NCI-H1436 (cell line): ENCODE measurements at places on chromosomes 13 and 19.

DNA sequence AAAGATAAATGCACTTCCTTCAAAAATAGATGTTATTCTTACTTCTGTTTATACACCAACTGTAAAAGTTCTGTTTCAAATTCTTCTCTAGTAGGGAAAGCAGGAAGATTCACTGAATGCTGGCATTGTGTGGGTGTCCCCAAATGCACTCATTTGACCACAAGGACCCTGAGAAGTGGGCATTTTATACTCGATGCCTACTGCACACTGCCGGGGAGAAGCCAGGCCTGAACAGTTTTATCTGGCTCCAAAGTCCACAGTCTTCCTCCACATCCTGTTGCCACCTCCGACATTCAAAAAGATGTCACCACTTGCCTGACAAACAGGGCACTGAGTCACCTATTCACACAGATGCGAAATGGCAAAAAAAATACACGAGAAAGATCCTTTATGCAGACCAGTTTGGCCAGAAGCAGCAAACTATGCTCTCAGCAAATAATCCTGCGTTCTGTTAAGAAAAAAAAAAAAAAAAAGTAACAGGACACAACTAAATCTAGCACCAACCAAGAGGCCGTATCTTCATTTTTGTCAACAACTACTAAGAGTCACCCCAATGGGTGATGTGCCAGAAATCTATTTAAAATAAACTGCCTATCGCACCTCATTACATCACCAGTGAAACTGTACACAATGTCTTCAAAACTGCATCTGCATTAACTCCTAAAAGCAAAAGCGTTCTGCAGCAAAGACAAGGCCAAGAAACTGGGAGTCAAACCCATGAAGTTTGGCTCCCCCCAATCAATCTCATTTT is 6.2 kb downstream of the ZC3H4 start:
- no peak for DNase-seq

GRCh38 chr19:8090950-8091349 is 38.4 kb downstream of the CCL25 start:
- no peak for DNase-seq

DNA sequence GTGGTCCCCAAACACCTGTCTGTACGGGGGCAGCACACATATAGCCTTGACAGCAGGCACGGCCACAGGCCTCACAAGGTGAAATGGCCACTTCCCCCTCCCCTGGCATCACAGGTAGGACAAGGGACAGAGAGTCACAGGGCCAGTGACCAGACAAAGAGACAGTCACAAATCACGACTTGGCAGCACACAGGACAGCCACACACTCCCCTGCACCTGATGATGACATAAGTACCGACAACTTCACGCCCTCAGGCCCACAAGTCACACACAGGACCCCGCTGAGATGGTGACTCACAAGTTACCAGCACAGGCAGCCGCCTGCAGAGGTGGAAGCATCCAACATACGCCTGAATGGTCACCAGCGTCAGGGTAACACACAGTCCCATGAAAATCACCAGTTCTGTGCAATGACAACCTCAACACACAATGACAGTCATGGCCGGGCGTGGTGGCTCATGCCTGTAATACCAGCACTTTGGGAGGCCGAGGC is 16.5 kb downstream of the TYK2 start:
- no peak for DNase-seq

GRCh38 chr13:77417897-77418296 is 91.0 kb upstream of the MYCBP2 start:
- no peak for DNase-seq

DNA sequence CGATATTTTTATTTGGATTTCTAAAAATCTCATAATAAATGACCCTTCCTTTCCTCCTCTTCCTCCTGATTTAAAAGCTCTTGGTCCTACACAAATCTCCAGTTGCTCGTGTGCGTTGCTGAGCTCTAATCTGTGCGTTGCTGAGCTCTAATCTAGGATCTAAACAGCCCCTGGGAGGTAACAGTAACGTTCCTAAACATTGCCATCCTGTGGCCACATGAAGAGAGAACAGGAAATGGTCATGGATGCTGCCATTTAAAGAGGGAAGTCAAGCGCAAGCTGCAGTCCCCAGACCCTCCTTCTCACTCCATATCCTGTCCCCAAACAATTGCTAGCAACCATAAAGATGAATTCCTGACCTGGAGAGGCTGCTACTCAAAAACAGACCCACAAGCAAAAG is 170.8 kb downstream of the NUFIP1 start:
- no peak for DNase-seq

- DNase-seq: no peak
These were observed 30.4 kb downstream of the ELAVL1 start for GRCh38 chr19:7975037-7975436.

GRCh38 chr13:51070005-51070649 is 40.9 kb downstream of the C13orf42 start:
- DNase-seq: peak; percentile 54

DNA sequence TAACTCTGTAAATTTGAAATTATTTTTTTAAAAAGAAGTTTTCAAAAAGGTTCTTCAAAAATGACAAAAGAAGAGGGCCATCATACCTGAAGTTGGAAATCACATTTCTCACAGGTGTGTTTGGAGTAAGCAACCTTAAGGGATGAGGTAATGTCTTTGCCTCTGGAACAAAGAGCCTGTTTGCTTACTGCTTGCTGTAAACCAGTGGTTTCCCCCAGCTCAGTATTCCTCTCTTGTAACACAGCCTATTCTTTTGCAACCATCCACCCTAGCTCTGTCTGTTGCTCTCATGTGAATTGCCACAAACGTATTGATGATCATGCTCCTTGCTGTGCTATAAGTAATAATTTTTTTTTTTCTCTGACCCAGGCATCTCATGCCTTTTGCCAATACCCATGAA is 38.1 kb downstream of the UCHL3 start:
- no peak for DNase-seq

DNA sequence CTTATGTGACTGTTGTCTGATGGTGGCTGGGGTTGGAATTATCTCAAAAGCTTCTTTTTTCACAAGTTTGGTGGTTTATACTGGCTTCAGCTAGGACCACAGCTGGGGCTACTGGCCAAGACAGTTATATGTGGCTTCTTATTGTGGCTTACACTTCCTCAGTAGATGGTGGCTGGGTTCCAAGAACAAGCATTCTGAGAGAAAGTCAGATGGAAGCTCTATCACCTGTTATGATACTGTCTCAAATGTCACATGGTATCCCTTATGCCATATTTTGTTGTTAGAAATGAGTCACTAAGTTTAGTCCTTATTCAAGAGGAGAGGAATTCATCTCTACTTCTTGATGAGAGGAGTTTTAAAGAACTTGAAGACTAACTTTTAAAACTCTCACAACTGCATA is 41.6 kb downstream of the NDFIP2 start:
- DNase-seq: no peak

DNA sequence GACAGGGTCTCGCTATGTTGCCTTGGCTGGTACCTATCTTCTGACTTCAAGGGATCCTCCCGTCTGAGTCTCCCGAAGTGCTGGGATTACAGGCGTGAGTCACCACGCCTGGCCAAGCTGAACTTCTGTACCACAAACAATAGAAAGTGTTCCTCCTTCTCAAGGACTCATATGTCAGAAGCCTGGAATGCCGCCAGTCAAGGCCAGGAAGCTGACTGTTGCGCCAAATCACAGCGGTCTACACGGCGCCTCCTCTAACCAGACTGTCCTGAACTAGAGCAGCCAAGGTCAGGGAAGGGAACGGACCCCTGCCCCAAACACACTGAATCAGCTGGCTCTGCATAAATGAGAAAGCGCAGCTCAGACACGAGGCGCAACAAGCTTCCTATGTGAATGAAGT is 14.6 kb downstream of the RAB20 start:
- no peak for DNase-seq

GRCh38 chr13:108223687-108224503 is 5.7 kb downstream of the ABHD13 start:
- no peak for DNase-seq

GRCh38 chr19:28445826-28446225 is 767.1 kb downstream of the UQCRFS1 start:
- no peak for DNase-seq

- no peak for DNase-seq
These were observed 760 bp downstream of the ZNF91 start for GRCh38 chr19:23394511-23394910.

- DNase-seq: no peak
These were observed 351.3 kb downstream of the DACH1 start for GRCh38 chr13:71515744-71516038.

- no peak for DNase-seq
These were observed 7.9 kb downstream of the SLC25A23 start for GRCh38 chr19:6451583-6452222.

- DNase-seq: peak; percentile 76
These were observed 605 bp downstream of the CAPNS1 start for GRCh38 chr19:36140304-36141038.

DNA sequence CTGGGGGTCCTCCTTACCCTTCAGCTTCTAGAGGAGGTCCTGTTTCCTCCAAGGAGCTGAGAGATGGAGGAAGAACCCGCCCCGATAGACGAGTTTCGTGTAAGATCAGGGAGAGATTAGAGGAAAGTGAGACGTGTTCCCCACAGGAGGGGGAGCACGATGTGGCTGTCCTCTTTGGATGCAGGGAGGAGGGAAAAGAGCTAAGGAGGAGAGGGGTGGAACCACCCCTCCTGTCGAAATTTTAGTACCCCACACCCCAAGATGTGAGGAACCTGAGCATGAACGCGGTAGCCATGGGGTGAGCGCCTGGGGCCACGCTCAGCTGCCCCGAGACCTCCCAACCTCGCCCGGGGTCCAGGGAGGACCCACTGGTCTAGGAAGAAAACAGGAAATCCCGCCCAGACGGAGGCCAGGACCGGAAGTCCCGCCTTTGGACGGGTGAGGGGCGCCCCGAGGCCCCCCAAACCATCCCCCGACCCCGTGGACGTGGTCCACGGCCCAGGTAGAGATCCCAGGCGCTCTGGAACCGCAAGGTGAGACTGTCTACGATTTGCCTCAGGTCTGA is 1.2 kb downstream of the AKT1S1 start:
- DNase-seq: peak; percentile 72

DNA sequence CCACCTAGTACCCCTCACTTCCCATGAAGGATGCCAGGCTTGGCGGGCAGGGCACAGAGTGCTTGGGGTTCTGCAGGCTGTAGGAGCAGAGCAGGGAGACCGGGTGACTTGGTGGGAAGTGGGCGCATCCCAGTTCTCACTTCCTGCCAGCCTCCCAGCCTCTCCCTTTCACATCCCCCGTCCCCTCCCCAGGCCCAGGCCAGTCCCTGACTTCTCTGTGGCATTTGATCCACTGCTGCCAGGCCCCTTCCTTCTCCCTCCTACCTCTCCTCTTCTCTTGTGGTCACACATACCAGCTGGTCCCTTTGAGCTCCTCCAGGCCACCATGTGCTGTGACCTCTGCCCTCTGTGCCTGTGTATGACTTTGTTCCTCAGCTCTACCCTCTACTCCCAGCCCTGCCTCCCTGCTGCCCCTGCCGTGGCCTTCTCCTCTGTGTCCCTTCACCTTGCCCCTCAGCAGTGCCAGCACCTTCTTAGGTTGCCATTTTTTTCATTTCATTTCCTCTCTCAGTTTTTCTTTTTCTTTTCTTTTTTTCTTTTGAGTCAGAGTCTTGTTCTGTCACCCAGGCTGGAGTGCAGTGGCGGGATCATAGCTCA is 19.5 kb downstream of the MYO1F start:
- DNase-seq: no peak

DNA sequence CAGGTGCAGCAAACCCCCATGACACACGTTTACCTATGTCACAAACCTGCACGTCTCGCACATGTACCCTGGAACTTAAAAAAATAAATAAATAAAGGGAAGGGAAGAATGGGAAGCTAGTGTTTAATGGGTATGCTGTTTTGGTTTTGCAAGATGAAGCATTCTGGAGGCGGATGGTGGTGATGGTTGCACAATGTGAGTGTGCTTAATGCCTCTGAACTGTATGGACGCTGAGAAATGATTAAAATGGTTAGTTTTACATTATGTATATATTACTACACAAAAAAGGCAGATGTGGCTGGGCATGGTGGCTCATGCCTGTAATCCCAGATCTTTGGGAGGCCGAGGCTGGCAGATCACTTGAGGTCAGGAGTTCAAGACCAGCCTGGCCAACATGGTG is 17.8 kb downstream of the NFILZ start:
- DNase-seq: no peak

- no peak for DNase-seq
These were observed 25.1 kb downstream of the ARHGEF18 start for GRCh38 chr19:7373862-7374261.

DNA sequence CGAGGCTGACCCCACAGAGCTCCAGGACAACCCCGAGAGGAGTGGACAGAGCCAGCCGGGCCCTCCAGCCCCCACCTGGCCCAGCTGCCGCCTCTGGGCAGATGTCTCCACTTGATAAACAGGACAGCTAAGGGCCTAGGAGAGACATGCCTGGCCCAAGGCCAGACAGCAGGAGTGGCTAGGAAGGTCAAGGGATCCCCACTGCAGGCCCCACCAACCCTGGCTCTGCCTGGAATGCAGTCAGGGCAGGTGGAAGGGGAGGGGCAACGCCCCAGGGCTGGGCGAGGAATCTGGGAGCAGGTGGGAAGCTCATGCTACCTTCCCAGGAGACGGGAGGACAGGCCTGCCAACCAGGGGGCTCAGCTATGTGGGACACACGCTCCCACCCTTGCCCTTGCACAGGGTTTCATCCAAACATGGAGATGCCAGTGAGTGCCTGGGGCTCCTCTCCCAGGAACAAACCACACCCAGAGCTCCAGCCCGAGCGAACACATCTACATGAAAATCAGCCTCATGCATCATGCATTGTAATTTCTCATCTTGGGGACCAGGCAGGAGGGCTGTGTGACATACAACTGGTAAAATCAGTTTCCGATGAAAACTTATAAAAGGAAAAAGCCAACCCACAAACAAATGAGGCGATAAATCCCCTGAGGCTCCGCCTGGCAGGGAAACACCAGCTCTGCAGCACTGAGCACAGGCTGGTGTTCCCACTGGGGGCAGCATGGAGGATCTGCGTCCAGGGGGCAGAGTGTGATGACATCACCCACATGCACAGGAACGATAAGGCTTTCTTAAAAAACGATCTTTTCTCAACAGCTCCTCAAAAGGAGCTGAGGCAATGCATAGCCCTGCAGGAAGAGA is 25.0 kb downstream of the SH3GL1 start:
- DNase-seq: peak; percentile 44

DNA sequence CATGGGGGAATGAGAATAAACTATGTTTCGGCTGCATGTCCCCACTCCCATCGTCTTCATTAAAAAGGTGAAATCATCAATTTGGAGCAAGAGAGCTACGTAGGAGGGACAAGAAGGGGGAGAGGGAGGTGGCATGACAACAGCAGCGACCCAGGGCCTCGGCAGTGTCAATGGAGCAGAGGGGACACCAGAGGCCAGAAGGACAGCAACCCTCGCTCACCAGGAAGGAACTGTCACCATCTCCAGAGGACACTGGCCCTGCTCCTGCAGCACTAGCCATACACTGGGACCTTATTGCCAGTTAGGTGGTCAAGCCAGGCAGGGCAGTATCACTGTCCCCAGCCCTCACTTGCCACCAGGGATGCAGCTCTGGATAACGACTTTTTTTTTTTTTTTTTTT is 34.2 kb downstream of the NAXD start:
- DNase-seq: no peak

GRCh38 chr19:6109947-6110346 is 353 bp downstream of the RFX2 start:
- DNase-seq: no peak
